Endothelial cell (in vitro differentiated cells): ENCODE measurements at places on chromosomes 4 and X.
A peak's percentile ranks its signal among the peaks of the same experiment; 100 is the strongest.

DNA sequence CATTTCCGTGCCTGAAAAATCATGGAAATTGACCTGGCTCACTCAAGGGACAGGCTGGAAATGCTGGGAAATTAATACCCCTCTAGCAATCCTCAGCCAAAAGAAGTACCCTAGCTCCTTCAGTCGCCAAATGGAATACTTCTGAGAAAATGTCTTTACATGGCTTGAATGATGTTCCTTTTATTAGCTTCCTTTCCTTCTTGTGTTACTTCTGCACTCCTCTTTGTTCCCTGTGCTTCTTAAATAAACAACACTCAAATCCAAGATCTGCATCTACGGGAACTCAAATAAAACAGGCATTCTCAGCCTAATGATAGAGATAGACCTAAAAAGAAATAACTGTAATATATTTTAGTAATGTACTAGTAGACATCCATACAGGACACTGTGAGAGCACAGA lies 36.1 kb downstream of the SPARCL1 start:
- no peak for DNase-seq

DNA sequence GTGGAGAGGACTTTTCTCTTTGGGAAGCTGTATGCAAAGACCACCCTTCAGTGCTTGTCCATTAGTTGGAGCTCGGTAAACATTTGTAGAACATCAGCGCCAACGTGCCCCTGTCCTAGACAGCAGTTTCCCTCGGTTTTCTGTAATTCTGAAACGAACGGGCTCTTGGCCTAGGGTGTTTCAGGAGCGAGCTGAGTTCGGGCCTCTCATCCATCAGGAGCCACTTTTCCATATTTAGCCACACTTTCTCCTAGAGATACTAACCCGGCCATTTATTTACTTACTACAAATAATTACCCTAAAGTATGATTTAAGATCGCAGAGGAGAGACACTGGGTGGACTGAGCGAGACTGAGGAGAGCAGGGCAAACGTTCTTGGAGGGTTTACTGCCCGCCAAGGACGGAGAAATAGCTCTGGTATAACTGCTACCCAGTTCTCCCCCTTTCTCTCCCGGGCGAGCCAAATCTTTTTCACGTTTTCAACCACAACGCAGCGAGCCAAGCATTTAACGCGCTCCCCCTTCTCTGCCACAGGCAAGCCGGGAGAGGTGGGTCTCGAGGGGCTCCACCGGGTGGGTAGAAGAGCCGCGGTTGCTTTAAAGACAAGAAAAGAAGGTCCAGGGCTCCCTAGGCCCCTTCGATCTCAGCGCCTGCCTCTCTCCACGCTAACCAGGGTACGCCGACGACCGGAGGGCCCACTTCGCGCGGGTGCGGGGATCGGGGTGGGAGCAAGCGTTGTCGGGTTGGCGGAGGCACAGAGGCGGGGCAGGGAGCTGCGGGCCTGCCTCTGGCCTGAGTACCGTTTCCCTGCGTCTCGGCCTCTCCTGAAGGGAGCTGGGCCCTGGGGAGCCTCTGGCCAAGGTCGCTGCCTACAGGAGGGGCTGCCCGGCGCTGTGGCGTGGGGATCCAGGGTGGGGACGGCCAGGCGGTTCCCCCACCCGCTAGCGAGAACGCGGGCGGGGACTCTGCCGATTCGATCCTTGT lies 10.8 kb upstream of the PITX2 start:
- peak; percentile 25 for DNase-seq

DNA sequence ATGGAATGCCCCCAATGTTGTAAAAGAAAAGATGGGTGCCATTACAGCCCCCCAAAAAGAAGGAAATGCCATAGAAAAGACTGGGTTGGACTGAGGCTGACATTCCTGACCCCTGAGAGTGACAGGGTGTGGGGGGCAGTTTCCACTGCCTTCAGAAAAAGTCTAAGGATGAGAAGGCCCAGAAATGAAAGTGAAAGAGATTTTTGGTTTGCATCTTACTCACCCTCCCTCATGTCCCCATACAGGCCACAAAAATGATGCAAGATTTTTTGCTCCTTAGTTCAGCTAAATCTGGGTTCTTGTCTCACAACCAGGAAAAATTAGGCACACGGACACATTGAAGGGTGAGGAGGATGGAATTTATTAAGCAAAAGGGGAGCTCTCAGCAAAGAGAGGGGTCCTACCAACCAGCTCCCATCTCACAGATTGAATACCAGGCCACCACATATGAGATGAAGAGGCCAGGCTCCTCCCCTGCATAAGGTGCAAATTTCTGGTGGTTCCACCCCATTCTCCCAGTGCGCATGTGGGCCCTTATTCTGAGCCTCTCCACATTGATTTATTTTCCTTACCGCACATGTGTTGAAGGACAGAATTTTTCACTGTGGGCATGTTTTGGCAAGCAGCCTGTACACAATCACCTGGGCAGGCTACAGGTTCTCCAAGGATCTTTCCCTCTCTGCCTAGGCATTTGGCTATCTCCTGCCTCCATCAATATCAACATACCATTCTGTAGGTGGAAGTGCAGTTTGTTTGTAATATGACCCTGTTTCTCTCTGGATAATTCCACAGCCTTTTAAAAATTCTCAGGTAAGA lies 18.8 kb downstream of the PPP4R3C start:
- DNase-seq = no peak

- no peak for DNase-seq
These were observed 97.6 kb downstream of the AKAP4 start for GRCh38 chrX:50103176-50103575.

GRCh38 chr4:168631241-168632162 lies 134.7 kb downstream of the PALLD start:
- peak; percentile 70 for DNase-seq
